ENCODE measurements at places on chromosomes 16 and 17. TPM values are rescaled to one million over a fixed set of nuclear protein-coding genes. Genes with fewer than 3 reads are reported as not detected.

NT5M gene
- 11.0 TPM for total RNA-seq

CD300A gene
- not detected for total RNA-seq

TSPOAP1 gene
- total RNA-seq, result not detected

ACSM2A gene
- total RNA-seq, result not detected

DNA sequence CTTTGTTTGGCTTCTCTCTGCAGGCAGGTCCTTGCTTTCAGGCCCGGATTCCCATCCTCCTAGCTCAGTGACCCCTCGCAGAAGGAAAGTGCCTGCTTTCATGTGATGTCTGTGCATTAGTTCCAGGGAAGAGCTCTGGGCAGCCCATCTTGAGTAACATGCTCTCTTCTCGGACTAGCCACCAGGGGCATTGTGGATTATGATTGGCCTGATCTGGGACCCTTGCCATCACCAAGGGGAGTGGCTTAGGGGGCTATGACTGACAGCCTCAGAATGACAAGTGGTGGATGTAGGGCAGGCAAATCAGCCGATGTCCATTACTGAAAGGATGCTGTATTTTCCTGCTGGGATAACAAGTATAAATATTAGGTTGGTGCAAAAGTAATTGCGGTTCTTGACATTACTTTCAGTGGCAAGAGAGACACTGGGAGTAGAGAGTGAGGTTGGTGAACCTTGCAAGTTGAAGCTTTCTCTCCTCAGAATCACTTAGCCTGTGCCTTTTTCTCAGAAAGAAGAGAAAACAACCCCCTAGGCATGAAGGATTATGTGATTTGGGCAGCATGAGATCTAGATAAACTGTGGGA lies 71.5 kb upstream of the MPHOSPH6 start:
- DNase-seq, result peak; percentile 2

- DNase-seq, result no peak
Observed at GRCh38 chr16:29011112-29011511, 26.3 kb downstream of the LAT start.

DNA sequence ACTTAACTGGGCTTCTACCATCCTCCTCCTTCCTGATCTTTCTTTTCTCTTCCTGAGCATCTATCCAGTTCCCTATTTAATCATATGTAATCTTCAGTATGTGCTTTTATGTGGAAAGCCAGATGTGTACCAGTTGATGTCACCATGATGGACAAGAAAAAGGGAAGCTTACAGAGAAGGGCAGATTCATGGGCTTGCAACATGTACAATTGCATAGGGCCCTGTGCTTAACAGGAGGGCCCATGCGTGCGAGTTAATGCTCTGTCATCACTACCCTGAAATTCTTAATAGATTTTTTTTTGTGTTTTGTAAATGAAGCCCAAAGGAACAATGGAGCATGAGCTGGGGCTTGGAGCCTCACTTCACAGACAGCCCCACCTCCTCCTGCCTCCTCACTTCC lies 124.3 kb downstream of the CDH13 start:
- DNase-seq, result no peak

DNA sequence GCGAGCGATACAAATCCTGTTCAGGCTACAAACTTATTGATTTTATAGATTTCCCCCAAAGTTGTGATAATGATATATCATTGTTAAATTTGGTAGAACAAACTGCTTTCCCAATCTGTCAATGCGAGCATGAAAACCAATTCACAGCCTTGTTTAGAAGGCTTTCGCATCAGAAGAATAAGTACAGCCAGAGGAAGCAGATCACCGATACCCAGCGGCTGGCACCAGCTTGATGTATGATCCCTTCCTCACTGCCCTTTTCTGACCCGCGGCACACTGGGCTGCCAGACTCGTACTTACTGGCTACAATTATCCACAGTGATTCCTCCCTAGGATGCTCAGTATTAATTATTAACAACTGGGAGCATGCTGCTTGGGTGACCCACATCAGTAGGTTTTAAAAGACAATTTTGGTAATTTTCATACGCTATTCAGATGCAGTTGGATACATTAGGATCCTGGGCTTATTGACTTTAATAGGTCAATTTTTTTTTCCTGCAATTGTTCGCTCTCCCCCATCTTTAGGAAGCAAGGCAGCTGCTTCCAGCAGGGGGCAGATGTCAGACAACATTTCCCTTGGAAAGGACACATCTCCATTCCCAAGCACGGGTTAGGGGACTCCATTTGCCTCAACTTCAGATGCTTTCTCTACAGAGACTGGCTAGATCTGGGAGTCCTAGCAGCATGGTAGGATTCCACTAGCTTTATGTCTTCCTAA lies 582.7 kb upstream of the PSMD7 start:
- DNase-seq, result peak; percentile 71

DNA sequence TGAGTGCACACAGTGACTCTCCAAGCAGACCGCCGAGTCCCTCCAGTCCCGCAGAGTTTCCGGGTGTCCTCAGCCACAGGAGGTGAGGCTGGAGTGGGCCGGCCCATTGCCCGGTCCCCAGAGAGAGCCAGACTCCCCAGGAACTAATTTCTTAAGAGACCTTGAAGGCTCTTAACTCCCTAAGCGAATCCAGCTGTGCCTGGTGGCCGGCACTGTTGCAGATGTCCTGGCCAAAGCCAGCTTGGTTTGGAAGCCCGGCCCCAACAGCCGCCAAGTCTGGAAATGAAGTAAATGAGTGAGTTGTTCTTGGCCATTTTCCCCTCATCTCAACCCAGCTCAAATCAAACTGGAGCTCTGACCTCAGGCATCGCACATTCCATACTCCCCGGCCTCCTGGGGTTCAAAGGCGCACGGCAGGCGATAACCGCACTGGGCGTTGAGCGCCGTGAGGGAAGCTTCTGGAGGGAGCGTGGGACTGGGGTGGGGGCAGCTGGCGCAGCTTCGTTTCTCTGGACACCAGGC lies 42.0 kb downstream of the CMIP start:
- no peak for DNase-seq

DNA sequence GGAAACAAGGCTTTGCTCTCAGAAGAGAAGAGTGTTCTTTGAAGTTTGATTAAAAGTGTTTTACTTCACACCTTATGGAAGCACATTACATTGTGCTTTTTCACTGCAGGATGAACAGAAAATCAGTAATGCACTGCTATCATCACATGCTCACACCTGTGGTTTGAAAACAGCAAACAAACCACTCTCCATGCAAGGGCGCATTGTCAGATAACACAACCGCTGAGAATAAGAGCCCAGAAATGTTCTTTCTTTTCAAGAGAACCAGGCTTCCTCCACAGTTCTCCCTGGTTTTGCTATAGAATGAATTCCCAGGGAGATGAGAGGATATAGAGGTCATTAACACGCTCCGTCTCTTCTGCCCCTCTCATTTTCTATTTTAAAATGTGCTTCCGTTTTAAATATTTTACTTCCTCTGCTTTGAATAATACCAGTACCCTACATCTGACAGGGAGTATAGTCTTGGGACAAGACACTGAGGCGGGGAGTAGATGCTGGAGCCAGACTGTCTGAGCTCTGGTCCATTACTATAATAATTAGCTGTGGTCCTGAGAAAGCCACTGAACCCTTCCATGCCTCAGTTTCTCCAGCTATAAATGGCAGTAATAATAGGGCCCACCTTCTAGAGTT lies 71.6 kb downstream of the CDK5R1 start:
- DNase-seq, result no peak
